ENCODE measurements at places on chromosomes 3 and 15.

- DNase-seq = peak; percentile 28
Observed at GRCh38 chr15:87567406-87568030, 689.0 kb downstream of the NTRK3 start.

DNA sequence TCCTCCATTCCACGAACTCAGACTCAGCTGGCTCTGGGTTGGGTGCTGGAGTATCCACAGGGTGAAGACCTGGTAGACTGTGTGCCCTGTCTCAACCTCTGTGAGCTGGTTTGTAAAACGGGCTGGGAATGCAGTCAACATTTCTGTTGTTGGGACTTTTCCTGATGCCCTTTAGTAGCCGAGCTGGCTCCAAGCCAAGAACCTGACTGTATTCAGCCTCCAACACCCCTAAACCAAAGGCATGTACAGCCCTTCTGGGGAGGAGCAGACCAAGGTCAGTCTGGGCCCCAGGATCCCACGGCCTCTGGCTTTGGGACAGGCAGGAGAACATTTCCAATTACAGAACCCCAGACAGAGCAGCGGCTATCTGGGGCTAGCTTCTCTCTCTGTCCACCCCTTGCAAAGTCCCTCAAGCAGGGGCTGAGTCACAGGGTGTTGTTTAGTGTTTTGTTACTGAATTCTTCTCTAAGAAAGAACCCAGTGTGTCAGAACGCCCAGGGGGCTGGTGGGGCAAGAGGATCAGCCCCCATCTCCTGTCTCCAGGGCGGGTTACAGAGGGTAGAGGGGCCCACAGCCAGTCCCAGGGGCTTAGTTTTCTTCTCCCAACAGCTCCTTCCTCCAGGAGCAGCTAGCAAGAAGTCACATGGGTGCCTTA, 56.8 kb upstream of the SLC6A6 start:
- DNase-seq = no peak

DNA sequence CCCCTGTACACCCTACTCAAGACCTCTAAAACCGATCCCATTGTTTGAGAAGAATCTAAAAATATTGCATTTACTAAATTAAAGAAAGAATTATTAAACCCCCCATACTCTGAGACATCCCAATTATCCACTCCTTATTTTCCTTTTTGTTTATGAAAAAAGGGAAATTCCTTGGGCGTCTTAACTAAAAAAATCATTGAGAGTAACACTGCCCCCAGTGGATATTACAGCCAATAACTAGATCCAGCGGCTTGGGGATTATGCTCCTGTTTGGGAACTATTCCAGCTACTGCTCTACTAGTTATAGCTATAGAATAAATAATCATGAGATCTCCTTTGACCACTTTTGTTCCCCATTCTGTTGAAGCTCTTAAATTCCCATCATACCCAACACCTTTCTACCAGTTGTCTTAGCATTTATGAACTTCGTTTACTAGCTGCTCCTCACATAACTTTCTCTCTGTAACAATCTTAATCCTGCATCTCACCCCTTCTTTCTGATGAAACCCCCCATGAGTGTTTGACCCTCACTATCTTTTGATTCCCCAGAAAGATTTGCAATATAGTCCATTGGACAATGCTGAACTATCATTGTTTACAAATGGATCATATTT, 12.7 kb upstream of the CFAP91 start:
- no peak for DNase-seq

DNA sequence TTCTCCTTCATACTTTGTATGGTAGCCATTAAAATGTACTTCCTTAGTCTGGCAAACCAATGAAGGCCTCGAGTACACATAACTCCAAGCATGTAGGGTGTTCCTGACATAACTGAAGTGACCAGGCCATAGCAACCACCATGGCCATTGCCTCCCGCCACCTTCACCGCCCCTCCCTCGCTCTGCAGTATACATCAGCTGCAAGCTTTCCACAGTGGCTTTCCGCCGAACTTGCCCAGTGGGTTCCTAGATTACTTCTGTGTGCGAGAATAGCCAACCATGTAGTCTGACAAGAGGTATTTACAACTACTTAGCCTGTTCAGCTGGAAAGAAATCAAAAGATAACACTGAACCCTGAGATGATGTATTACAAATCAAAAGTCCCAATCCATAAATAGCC, 3.4 kb upstream of the CTNNB1 start:
- DNase-seq = no peak

GRCh38 chr3:107395066-107395465, 17.8 kb downstream of the CCDC54 start:
- no peak for DNase-seq

DNA sequence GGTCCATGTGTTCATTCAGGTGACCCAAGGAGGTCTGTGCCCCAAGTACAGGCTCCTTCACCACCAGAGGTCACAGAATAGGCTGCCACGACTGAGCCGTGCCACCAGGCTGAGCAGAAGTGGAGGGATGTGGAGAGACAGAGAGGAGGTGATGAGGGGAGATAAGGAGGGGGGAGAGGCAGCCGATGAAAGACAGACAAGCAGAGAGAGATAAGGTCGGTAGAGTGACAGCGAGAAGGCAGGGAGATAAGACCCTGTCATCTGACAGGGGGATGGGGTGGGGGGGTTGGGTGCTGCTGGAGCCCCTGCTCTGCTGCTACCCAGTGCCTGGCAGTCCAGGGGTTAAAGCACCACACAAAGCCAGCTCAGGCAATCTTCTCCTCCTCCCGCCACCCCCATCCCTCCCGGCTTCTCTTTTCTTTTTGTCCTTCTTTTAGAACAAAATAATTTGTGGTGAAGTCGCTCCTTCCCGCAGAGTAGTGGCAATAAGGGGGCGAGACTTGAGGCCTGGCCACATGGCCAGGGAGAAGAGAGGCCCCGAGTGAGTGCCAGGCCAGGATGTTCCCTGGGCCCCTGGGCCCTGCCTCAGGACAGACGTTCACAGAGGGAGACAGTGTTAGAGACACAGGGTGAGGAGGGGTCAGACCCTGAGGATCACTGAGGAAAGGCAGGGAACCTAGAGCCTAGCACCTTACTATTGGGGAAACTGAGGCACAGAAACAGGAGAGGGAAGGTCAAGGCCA, 67.9 kb downstream of the CACNA2D2 start:
- DNase-seq = no peak

GRCh38 chr15:80934761-80935221, 54.8 kb downstream of the MESD start:
- DNase-seq = no peak

DNA sequence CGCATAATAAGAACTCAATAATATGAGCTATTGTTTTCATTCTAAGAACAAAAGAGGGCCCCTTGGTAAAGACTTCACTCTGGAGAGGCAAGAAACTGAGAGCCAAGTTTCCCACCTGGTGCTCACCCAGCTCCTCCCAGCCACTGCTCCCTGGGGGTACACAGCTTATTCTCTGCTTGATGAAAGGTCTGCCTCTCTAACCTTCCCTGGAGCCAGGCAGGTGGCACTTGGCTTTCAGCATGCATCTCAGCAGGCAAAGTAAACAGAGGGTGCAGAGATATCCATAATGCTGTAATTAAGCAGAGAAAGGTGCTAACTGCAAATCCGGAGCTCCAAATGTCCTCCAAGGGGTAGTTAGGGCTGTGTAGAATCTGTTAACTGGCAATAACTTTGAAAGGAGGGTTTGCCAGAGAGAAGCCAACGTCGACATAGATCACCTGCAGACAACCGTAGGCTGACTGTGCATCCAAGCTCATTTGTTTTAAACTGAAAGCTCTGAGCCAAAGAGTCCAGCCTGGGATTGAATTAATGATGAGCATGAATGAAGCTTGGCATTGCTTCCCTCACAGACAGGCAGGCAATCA, 159.6 kb upstream of the PROK2 start:
- DNase-seq = no peak

GRCh38 chr3:124663690-124664089, 66.6 kb upstream of the UMPS start:
- no peak for DNase-seq

GRCh38 chr3:188584958-188585689, 431.2 kb downstream of the LPP start:
- DNase-seq = no peak

DNA sequence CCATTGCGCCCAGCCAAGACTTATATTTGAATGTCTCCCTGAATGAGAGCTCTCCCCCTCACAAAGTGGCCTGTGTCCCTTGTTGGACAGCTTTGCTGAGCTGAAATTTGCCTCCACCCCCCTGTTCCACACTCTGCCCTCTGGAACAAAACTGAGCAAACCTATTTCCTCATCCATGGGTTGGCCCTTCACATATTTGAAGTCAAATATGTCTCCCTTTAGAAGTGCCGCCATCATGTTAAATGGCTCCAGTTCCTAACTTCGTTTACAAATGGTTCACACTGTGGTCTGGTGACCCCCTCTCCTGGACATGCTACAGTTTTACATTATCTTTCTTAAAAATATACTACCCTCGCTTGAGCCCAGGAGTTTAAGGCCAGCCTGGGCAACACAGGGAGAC, 4.6 kb downstream of the PLIN1 start:
- DNase-seq = no peak

DNA sequence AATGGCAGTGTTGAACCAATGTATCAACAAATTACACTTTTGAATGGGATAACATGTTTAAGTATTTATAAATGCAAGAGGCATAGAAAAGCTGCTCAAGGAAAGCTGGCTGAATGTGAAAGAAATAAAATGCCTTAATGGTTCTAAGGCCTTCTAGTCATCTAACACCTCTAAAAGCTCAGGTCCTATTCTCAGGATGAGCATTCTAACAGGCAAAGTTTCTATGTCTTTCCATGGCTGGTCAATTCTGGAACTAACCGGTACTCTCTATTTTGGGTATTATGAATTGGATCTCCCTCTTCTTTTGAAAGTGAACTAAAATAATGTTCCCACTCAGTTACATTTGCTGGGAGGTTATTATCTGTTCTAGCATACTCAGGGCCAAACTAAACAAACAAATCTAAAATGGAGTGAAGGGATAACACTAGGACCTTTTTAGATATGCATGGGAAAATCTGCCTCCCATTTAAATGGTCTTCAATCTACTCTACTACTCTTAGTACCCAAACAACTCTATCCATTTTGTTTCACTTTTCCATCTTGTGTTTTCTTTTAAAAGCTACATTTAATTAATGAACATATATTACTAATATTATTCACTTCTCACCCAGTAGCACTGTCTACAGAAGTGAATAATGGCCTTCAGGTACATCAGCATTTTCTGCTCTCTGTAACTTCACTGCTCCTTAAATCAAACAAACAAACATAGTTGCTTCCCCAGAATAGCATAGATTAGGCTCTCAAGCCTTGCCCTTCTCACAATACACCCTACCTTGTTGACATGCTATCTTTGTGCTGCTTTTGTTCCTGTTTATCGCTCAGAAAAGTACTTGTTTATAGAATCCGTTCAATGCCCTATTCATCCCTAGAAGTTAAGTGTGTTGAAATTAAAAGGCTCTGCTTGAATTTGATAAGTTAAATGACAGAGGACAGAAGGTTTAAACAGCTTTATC, 46.4 kb downstream of the CBLB start:
- no peak for DNase-seq

GRCh38 chr3:68271145-68271544, 616.7 kb upstream of the SUCLG2 start:
- DNase-seq = no peak

DNA sequence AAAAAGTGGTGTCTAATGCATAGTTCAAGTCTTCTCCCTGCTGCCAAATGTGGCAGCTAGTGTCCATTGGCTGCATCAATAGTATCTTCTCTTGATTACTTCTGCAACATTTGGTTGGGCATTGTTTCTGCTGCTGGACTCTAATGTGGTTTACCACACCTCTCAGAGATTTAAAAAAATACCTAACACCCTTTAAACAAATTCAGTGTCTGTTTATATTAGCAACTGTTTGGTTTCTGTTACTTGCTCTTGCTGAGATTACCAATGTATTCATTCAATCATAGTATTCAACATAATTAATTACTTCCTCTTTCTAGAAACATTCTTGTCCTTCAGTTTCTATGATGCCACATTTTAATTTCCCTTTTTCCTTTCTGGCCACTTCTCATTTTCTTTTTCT, 20.3 kb upstream of the NECTIN3 start:
- DNase-seq = no peak

DNA sequence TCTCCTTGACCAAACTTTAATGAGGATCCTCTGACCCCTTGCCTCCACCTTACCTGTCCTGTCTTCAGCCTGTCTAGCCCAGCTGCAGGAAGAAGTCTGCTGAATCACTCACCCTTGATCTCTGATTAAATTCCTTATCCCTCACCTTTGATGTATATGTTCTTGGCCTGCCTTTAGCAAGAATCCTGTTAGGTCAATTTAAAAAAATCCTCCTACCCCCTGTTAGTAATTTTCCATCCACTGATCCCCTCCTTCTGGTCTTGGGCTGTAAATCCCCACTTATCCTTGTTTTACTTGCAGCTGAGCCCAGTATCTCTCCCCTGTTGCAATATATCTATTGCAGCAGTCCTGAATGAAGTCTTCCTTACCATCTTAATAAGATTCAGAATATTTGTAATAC, 39.0 kb downstream of the MYH15 start:
- DNase-seq = no peak

DNA sequence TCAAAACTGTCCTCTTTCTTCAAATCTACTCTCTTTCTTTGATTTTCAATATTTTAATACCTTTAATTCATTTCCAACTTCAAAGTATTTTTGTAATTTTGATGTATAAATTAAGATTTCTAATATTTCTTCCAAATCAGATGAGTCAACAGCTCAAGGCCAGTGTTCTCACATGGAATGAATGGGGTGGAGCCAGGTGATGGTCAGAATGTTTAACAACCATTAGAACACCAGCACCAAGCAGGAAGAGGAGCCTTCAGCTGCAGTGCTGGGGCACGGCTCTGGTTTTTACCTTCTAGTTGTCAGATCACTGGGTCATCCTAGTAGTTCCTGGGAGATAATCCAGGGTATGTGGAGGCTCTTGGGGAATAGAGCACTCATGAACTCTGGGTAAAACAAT, 494.5 kb upstream of the PDZRN3 start:
- DNase-seq = no peak

- no peak for DNase-seq
Observed at GRCh38 chr3:29381595-29381994, 100.7 kb downstream of the RBMS3 start.

DNA sequence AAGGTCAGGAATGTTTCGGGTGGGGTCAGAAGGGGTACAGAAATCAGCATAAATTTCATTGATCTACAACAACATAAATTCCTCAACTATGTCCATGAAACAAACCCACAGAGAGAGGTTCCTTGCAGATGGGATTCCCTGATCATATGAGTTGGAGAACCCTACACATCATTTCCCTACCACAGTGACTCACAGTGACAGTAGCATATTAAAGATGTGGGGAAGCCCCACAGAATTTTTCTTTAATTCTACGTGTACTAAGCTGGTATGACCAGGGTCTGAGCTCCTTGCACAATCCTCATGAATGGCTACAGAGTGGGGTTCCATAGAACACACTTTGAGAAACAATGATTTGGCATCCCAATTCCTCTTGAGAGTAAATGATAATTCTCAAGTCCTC, 116.9 kb upstream of the RAD18 start:
- DNase-seq = no peak
